ENCODE measurements at places on chromosomes 7 and 10.

DNA sequence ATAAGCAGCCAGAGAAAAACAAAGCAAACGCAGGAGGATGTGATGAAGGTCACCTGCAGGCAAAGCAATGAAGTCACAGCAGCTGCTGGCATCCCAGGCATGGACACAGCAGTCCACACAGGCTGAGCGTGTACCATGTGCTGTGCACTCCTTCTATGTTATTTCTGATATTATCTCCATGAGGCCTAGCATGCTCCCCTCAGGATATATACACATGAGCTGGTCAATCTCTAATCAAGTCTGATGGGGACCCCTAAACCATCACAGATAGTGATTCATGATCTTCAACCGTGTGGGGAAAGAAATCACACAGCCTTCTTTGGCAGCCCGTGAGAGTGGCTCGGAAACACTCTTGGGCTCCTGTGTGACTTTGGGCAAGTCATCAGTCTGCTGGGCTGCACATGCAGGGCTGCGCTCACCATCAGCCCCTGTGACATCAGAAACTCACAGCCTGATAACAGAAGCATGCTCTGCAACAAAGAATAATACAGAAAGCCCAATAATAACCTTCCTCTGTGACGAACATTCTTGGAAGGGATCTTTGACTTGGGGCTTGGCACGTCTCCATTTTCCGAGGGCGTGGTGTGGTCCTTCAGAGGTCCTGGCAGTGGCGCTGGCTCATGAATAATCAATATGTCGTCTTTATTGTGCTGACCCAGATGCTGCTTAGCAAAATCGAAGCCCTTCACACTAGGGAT, 83.0 kb upstream of the ATP6V0A4 start:
- DNase-seq: no peak

GRCh38 chr10:7834262-7834661, 16.0 kb downstream of the TAF3 start:
- DNase-seq: no peak

- no peak for DNase-seq
Observed at GRCh38 chr7:7793921-7794320, 75.5 kb upstream of the RPA3 start.

DNA sequence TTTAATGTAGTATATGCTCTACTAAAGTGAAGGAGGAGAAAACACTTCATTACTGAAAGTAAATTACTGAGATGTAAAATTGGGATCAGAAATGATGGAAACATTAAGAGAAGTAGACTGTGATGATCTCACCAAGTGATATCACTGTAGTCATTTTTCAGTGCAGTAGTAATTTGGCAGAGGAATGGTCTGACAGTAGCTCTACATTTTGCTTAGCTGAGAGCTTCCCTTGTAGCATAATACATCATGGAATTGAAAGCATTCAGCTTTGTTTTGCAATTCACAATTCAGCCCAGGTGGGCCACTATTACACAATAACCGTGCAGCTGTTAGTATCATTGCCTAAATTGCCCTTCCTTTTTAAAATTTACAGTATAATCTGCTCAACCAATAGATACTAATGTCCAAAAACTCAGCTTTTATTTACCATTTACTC, 19.4 kb upstream of the CABCOCO1 start:
- DNase-seq: no peak
